GM23338 (cell line): ENCODE measurements at places on chromosomes 6 and 20.
A peak's percentile ranks its signal among the peaks of the same experiment; 100 is the strongest.

- no peak for DNase-seq
Measured at GRCh38 chr20:60123096-60123495, 164.9 kb downstream of the CDH26 start.

- DNase-seq: peak; percentile 4
Measured at GRCh38 chr6:44415449-44415848, 27.9 kb downstream of the CDC5L start.

DNA sequence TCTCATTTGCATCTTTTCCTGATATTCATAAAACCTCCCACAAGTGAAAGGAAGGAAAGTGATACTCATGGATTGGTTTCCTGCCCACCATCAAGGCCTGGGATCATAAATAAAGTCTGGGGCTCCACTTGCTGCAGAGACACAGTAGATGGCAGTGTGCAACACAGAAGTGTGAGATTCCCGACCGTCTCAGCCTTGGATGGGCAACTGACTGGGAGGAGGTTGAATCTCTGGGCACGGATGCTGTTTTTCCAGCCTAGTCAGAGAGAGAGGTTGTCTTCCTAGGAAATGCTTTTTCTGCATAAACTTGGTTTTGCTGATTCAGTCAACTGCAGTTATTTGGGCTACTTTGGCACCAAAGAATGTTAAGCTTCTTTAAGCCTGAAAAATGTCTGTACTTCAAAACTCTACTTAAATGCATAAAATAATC lies 9.9 kb upstream of the RFPL4B start:
- DNase-seq: peak; percentile 81

DNA sequence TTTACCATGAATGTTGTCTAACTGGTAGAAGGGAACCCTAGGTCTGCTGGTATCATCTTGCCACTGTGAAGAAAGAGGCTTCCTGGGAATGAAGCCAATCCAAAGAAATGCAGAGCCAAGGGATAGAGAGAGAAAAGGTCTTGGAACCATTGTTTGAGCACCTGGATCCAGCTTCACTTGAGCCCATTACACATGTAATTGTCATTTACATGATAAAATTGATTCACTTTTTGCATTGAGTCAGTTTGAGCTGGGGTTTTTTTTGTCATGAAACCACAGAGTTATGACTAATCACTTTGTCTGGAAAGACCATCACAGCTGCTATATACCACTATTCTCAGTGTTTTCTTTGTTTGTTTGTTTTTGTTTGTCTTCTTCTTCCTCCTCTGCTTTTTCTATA lies 112.3 kb downstream of the CBLN4 start:
- no peak for DNase-seq

DNA sequence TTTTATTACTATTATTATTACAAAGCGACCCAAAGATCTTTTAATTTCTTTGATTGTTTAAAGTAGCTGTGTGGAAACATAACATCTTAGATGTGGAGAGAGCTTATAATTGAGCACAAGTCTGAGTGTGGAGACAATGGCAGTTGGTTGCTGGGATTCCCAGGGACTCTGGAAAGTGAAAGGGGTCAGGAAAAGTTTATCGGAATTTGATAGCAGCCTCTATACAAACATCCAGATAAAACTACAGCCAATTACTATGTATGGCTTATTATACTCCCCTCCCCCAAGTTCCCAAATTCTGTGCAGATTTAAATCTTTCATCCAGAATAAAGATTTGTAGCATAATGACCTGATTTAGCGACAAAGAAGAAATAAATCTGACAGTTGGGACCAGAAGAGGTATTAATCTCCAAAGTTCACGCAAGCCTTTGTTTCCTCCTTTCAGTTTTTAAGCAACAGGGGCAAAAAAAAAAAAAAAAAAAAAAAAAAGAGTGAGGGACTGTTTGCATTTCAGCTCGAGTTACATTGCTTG lies 121.4 kb upstream of the MAP3K7 start:
- DNase-seq: no peak
